ENCODE measurements at places on chromosomes 13 and 19.

DNA sequence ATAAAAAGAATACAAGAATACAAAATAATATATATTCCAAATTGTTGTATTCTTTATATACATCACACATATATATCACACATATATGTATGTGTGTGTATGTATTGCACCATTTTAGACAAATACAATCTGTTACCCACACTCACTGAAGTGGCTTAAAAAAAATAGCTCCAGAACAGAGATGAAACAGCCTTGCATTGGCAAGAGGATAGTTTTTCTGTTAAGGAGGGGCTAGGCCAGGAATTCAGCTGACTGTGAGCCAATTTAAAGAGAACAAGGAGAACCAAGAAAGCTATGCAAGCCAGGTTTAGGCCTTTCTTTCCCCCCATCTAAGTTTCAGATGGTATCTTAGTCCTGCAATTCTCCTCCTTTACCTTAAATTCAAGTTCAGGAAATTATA, 257.5 kb downstream of the MZT1 start:
- no peak for DNase-seq

DNA sequence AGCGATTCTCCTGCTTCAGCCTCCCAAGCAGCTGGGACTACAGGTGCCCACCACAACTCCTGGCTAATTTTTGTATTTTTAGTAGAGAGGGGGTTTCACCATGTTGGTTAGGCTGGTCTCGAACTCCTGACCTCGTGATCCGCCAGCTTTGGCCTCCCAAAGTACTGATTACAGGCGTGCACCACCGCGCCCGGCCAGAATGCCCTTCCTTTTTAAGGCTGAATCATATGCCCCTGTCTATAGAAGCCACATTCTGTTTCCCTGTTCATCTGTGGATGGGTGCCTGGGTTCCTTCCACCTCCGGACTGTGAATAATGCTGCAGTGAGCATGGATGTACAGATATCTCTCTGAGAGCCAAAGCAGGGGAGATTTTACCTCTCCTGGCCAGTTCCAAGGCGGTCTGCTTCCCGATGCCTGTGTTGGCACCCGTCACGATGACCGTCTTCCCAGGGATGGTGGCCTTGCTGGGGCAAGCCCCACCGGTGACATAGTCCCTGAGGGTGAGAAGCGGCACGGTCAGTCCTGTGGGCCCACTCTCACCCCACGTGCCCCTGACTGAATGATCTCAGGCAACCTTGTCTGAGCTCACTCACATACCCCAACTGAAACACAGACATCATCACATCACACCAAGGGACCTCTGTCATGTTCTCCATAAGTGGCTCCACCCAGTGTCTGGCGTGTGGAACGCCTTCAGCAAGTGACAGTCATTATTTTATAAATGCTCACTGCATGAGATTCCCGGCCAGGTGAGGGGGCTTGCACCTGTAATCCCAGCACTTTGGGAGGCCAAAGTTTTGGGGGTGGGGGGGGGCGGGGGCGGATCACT, 4.0 kb downstream of the RDH13 start:
- DNase-seq = no peak

DNA sequence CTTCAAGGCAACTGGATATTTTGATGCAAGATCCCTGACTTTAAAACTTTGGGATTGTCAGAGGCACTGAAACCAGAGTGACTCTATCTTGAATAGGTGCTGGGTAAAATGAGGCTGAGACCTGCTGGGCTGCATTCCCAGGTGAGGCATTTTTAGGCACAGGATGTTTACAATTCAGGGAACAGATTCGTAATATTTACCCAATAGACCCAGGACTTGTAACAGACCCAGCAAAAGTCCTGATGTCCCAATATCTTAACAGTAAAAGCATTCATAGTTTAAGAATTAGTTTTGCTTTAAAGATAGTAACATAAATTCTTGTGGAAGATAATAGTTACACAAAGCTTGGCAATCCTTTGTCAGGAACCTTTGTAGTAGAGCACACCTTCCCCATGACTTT, 166.2 kb downstream of the FGF14 start:
- DNase-seq = no peak

DNA sequence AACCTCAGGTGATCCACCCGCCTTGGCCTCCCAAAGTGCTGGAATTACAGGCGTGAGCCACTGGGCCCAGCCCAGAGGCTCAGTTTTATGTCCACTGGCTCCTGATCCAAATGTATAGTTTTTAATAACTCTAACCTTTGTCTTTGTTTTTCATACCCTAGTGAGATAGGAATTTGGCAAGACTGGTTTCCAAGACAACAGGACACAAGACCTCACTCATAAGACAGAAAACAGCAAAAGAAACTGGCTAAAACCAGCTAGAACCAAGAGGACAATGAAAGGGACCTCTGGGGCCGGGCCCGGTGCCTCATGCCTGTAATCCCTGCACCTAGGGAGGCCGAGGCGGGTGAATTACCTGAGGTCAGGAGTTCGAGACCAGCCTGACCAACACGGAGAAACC, 27.6 kb downstream of the CPT1C start:
- DNase-seq = no peak

GRCh38 chr13:109243311-109243951, 543.0 kb downstream of the IRS2 start:
- no peak for DNase-seq

- DNase-seq = no peak
These were observed 23.2 kb downstream of the STOML3 start for GRCh38 chr13:38967446-38967845.

DNA sequence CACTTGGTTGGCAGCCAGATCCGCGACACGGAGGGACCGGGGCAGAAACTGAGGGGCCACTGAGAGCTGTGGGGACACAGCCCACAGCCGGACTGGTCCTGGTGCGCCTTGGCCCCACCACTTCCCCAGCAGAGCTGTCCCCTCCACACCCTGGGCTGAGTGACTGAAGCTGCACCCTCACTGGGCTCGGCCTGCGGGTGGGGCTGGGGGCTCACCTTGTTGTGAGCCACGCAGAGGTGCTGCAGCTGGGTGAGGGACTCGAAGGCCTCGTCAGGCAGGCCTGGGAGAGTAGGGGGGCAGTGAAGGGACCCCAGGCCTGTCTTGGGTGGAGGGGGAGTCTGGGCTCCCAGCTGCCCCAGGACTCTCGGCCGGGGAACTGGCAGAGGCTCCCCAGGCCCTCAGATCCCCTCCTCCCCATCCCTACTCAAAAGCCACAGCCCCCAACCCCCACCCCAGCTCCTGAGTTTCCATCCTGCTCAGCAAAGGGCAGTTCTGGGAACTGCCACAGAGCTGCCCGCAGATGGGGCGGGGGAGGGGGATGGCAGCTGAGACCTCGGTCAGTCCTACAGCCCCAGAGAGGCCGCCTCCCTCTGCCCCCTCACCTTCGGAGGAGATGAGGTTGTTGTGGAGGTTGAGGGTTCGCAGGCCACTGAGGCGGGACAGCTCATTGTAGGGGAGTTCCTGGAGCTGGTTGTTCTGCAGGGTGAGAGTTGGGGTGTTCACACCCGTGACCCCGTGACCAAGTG, 2.3 kb downstream of the PODNL1 start:
- DNase-seq = no peak

DNA sequence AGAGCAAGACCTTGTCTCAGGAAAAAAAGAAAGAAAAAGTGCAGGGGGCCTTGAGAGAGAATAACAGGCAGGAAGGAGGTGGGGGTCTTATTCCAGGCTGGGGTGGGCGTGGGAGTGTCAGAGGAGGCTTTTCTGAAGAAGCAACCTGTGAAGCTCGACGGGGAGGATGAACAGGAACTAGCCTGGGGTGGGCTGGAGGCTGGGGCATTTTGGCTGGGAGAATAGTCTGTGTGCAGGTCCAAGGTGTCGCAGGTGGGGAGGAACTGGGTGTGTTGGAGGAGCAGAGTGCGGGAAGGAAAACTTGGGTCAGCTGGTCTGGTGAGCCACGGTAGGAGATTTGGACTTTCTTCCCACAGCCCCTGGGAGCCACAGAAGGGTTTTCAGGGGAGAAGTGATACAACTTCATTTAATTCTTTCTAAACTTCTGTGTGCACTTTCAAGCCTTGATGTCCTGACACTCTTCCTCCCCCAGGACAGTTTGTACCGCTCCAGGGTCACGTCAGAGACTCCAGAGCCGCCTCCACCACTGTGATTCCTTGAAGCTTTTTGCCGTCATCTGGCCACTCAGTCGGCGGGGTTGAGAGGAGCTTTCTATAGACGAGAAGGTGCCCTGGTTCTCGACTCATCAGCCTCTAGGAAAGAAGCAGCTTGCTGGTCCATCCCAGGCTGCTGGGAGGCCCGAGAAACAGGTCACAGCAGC, 138.7 kb downstream of the SIPA1L3 start:
- DNase-seq = no peak

GRCh38 chr19:5903056-5903623, 450 bp downstream of the NDUFA11 start:
- no peak for DNase-seq

GRCh38 chr19:2495130-2495641, 19.3 kb downstream of the GADD45B start:
- DNase-seq = peak; percentile 95

DNA sequence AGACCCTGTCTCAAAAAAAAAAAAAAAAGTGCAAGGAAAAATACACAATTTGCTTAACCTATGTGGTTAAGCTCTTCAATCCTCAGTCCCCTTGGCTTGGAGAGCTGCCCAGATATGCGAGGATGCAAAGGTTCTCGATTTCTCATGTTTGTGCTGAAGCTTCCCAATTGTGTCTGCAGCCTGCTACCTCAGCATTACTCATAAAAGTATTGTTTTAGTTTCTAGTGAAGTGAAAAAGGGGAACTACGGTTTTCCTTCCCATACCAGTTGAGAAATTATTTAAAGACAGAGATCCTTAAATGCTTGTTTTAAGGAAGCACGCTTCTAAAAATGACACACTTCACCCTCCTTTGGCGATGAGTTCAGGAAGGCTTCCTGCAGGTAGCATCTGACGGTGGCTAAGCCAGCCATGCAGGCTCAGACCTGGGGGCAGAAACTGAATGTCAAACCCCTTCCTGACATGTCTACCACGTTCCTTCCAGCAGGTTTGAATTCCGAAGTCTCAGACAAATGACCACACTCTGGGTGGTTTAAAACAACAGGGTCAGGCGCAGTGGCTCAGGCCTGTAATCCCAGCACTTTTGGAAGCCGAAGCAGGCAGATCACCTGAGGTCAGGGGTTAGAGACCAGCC, 47.9 kb downstream of the RUBCNL start:
- DNase-seq = peak; percentile 83
